ENCODE measurements at places on chromosomes 7 and 10.

- no peak for DNase-seq
These were observed 2.2 kb upstream of the UFSP1 start for GRCh38 chr7:100891568-100892247.

GRCh38 chr10:120394446-120394845, 62.6 kb upstream of the PLPP4 start:
- DNase-seq = no peak

- no peak for DNase-seq
These were observed 138.4 kb downstream of the SDK1 start for GRCh38 chr7:3439333-3440030.

- DNase-seq = no peak
These were observed 1.1 kb downstream of the NKX1-2 start for GRCh38 chr10:124448696-124449169.

- no peak for DNase-seq
These were observed 1.2 kb downstream of the NUB1 start for GRCh38 chr7:151342811-151343210.

All from activated gamma-delta T cell (primary cell).